Heart left ventricle (tissue), 16 donors: ENCODE measurements at places on chromosomes 7 and 10. TPM values are rescaled to one million over a fixed set of nuclear protein-coding genes. Genes with fewer than 3 reads are reported as not detected.

DNA sequence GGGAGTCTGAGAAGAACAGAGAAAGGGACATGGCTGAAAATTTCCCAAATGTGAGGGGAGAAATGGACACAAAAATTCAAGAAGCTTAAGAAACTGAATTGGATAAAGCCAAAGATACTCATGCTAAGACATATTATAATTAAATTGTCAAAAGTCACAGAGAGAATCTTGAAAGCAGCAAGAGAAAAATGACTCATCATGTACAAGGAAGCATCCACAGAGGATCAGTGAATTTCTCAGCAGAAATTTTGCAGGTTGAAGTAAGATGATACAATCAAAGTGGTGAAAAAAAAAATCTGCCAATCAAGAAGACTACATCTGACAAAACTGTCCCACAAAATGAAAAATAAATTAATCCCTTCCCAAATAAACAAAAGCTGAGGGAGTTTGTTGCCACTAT lies 56.8 kb downstream of the MPP7 start:
- no peaks in the 10 kb centered on the region for H3K4me1 ChIP-seq
- no peak overlapping the region for H3K27ac ChIP-seq
- no peaks in the 10 kb centered on the region for H3K36me3 ChIP-seq
- H3K27me3 ChIP-seq = no peaks in the 10 kb centered on the region

Gene TMEM184A
- 0.19 TPM for total RNA-seq

GRCh38 chr10:30546511-30546910 lies 83.0 kb downstream of the LYZL2 start:
- no peak overlapping the region for H3K27ac ChIP-seq
- no peak for DNase-seq
- H3K36me3 ChIP-seq = no peaks in the 10 kb centered on the region
- H3K27me3 ChIP-seq = no peaks in the 10 kb centered on the region
- H3K4me1 ChIP-seq = no peaks in the 10 kb centered on the region
- H3K4me3 ChIP-seq = no peak overlapping the region

DNA sequence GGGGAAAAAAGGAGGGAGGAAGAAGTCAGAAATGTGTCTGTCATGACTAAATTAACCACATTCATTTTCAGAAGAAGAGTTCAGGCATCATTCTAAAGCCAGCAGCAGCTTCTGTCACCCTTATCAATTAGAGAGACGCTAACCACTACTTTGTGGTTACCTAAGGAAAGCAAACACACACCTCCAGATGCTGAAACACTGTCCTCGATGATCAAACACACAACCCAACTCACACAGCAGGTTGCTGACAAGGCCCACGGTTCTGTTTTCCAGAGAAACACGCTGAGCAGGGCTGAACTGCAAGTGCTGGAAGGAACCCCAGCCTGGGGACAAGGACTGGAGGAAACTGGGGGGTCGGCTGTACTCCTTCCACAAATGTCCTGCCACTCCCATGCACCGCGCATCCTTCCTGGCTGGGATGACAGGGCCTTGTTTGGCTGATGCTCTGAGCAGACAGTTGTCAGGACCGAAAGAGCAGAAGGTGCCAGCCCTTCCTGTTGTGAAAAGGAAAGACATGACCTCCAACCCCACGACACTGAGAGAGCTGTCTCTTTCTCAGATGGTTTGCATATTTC lies 36.6 kb downstream of the PRKCQ start:
- DNase-seq = no peak
- H3K27ac ChIP-seq = no peak overlapping the region
- no peaks in the 10 kb centered on the region for H3K36me3 ChIP-seq
- H3K4me3 ChIP-seq = peak overlapping the region; percentile 39
- H3K4me1 ChIP-seq = no peaks in the 10 kb centered on the region

DNA sequence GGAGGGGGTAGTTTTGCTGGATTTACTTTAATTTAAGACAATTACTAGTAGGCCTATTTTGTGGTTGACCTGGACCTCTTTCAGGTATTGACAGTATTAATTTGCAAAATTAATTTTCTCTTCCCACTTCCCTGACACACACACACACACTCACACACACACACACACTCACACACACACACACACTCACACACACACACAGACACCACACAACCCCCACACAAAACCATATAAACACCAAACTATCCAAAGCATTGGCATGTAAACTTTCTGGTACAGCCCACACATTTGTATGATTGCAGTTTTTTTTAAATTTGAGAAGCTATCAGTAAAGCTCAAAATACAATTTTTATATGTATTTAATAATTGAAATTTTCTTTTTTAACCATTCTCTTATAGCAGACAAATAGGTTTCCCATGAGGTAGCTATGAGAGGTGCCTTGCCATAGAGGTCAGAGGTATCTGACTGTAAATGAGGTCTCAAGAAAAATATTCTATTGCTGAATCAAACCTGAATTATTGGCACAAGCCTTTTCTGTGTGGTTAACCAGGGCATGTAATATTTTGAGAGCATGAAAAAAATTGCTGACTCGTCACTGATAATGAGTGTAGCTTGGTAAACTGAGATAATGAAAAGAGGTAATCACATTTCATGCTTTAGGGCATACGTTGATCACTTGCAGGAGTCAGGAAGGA lies 306.5 kb downstream of the GATA3 start:
- no peak for DNase-seq
- H3K4me1 ChIP-seq = no peaks in the 10 kb centered on the region
- H3K4me3 ChIP-seq = no peak overlapping the region
- H3K36me3 ChIP-seq = no peaks in the 10 kb centered on the region

GRCh38 chr10:24617771-24618396 lies 105.8 kb downstream of the ARHGAP21 start:
- H3K27me3 ChIP-seq = no peaks in the 10 kb centered on the region
- H3K4me3 ChIP-seq = no peak overlapping the region
- peak; percentile 22 for DNase-seq
- H3K36me3 ChIP-seq = peaks cover 14% of the 10 kb centered on the region
- peaks cover 10% of the 10 kb centered on the region for H3K4me1 ChIP-seq

Gene GPC2
- 0.35 TPM for total RNA-seq

GRCh38 chr7:141486959-141487358 lies 64.3 kb upstream of the AGK start:
- H3K4me1 ChIP-seq = no peaks in the 10 kb centered on the region
- H3K36me3 ChIP-seq = no peaks in the 10 kb centered on the region
- H3K4me3 ChIP-seq = no peak overlapping the region
- H3K27ac ChIP-seq = no peak overlapping the region

Gene CRPPA
- 8.1 TPM for total RNA-seq

Gene ASB10
- 26.9 TPM for total RNA-seq

GRCh38 chr7:71237945-71238344 lies 106.0 kb downstream of the GALNT17 start:
- H3K27ac ChIP-seq = peak overlapping the region; percentile 75
- H3K36me3 ChIP-seq = no peaks in the 10 kb centered on the region
- H3K27me3 ChIP-seq = no peaks in the 10 kb centered on the region
- peaks cover 38% of the 10 kb centered on the region for H3K4me1 ChIP-seq
- no peak overlapping the region for H3K4me3 ChIP-seq

GRCh38 chr7:44678471-44679179 lies 70.0 kb upstream of the ZMIZ2 start:
- DNase-seq = peak; percentile 82
- peaks cover 14% of the 10 kb centered on the region for H3K4me1 ChIP-seq
- H3K27me3 ChIP-seq = no peaks in the 10 kb centered on the region
- peaks cover 22% of the 10 kb centered on the region for H3K36me3 ChIP-seq
- peak overlapping the region; percentile 78 for H3K27ac ChIP-seq
- H3K4me3 ChIP-seq = no peak overlapping the region

DNA sequence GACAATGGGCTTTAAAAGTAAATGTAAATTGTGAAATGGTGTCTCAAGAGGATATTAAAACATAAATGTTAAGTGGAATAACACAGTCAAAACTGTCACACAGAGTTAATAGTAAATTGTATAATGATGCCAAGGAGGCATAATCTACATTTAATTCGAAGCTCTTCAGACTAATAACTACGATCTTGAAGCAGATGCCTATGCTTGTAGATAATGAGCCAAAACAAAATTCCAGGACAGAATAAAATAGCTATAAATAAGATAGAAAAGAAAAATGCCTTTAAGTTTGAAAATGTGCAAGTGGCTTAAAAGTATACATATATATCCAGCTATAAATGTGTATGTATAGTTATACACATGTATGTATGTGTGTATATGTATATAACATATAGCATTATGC lies 17.5 kb downstream of the TWIST1 start:
- H3K27me3 ChIP-seq = peaks cover 54% of the 10 kb centered on the region
- no peaks in the 10 kb centered on the region for H3K36me3 ChIP-seq
- no peak for DNase-seq
- H3K27ac ChIP-seq = no peak overlapping the region
- H3K4me1 ChIP-seq = no peaks in the 10 kb centered on the region
- H3K4me3 ChIP-seq = no peak overlapping the region

DNA sequence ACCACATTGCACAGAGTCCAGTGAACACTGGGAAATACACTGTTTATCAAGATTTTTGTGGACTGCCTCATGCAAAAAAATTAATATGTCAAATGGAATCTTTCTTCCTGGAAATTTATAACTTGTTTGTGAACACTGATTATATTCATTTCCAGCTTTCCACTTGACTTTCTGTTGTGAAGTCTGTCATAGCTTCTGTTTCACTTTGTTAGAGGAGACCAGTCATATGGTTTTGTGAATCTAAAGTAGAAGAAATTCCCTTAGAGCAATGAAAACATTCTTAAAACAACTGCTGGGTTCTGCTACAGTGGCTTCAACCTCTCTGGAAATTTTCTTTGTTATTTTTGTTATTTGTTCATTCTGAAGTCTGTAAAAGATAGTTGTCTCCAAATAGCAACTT lies 349.5 kb upstream of the NFE2L3 start:
- DNase-seq = no peak
- no peaks in the 10 kb centered on the region for H3K27me3 ChIP-seq
- no peaks in the 10 kb centered on the region for H3K4me1 ChIP-seq

- peak within 1 kb of the TSS; percentile 49 for H3K4me3 ChIP-seq
- H3K36me3 ChIP-seq = no peaks in the 10 kb centered on the region
- no peak within 1 kb of the TSS for H3K27ac ChIP-seq
Observed at GRCh38 chr10:16521311-16522016, at the start of gene C1QL3. Gene C1QL3, minus strand, starts transcription at chr10:16521879. Its CDS starts 814 bp downstream, at chr10:16521065.

DNA sequence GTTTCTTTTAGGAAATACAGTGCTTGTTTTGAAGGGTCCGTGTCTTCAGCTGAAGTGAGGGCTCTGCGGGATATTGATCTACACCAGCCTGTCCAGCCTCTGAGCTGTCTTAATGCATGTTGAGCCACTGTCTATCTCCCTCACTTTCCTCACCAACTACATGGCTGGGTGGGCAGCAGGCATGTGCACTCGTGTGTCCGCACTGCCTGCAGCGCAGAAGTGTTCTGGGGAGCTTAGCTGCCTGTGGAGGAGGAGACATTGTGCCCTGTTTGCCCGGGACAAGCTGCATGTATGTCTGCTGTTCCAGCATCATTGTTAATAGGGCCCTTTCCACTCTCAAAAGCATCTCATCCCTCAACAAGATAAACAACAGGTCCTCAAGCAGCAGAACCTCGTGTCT lies 133.1 kb upstream of the EEPD1 start:
- no peak for DNase-seq
- H3K27me3 ChIP-seq = no peaks in the 10 kb centered on the region
- no peak overlapping the region for H3K27ac ChIP-seq
- no peak overlapping the region for H3K4me3 ChIP-seq
- H3K4me1 ChIP-seq = peaks cover 3% of the 10 kb centered on the region

DNA sequence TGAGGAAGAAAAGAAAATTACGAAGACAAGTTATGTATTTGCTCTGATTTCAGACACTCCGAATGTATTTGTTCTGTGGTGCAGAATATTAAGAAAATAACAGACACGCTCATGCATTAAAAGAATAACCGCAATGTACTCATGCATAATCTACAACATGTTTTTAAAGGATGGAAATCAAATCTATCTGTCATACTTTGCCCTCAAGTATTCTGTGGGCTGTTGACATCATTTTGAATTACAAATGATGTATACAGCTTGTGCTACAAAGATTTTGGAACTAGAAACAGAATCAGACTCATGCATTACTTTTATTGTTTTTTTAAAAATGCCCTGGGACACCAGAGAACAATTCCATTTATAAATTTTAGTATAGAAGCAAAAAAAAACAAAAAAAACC lies 69.9 kb downstream of the APBB1IP start:
- H3K4me1 ChIP-seq = no peaks in the 10 kb centered on the region
- no peaks in the 10 kb centered on the region for H3K36me3 ChIP-seq
- DNase-seq = no peak

GRCh38 chr7:3607847-3608246 lies 306.8 kb downstream of the SDK1 start:
- H3K4me3 ChIP-seq = no peak overlapping the region
- H3K27me3 ChIP-seq = no peaks in the 10 kb centered on the region
- no peak for DNase-seq
- no peak overlapping the region for H3K27ac ChIP-seq

- DNase-seq = no peak
- no peak overlapping the region for H3K27ac ChIP-seq
- H3K4me3 ChIP-seq = no peak overlapping the region
- peaks cover 15% of the 10 kb centered on the region for H3K4me1 ChIP-seq
- H3K36me3 ChIP-seq = no peaks in the 10 kb centered on the region
Observed at GRCh38 chr7:151384776-151385625, 24.8 kb downstream of the WDR86 start.

Gene CDC123
- total RNA-seq = 57.2 TPM

- DNase-seq = no peak
- no peak overlapping the region for H3K4me3 ChIP-seq
- H3K4me1 ChIP-seq = no peaks in the 10 kb centered on the region
- no peak overlapping the region for H3K27ac ChIP-seq
- no peaks in the 10 kb centered on the region for H3K36me3 ChIP-seq
Observed at GRCh38 chr10:74223755-74224529, 72.9 kb downstream of the ADK start.

- H3K4me1 ChIP-seq = no peaks in the 10 kb centered on the region
- no peak overlapping the region for H3K27ac ChIP-seq
- H3K4me3 ChIP-seq = no peak overlapping the region
- H3K36me3 ChIP-seq = no peaks in the 10 kb centered on the region
Observed at GRCh38 chr7:124191713-124192112, 158.8 kb upstream of the TMEM229A start.

GRCh38 chr7:55071411-55072175 lies 52.8 kb downstream of the EGFR start:
- no peak overlapping the region for H3K4me3 ChIP-seq
- H3K27me3 ChIP-seq = no peaks in the 10 kb centered on the region
- no peaks in the 10 kb centered on the region for H3K36me3 ChIP-seq
- peaks cover 17% of the 10 kb centered on the region for H3K4me1 ChIP-seq
- H3K27ac ChIP-seq = no peak overlapping the region

DNA sequence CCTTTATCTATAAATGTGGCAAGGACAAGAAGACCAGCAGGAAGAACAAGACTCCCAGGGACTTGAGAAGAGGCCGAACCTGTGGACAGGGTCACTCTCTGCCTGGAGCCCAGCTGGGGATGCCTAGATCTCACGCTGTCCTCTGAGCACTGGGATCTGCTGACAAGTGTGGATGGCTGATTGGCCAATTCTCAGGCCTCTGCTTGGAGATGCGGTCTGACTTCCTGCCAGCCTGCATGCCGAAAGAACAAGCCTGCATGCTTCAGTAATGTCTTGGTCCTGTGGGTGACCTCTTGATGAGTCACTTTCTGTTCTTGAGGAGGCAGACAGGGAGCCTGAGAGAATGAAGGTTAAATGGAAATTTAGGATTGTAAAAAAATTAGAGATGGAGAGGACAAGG lies 84.7 kb downstream of the TMEM178B start:
- no peak for DNase-seq
- no peak overlapping the region for H3K27ac ChIP-seq
- no peak overlapping the region for H3K4me3 ChIP-seq
- no peaks in the 10 kb centered on the region for H3K27me3 ChIP-seq
- H3K4me1 ChIP-seq = no peaks in the 10 kb centered on the region
- H3K36me3 ChIP-seq = no peaks in the 10 kb centered on the region
